ENCODE measurements at places on chromosomes 5 and 9. TPM values are rescaled to one million over a fixed set of nuclear protein-coding genes. Genes with fewer than 3 reads are reported as not detected.

Gene TAF11L5
- total RNA-seq: not detected

Gene LAMC3
- total RNA-seq: 0.66 TPM

DNA sequence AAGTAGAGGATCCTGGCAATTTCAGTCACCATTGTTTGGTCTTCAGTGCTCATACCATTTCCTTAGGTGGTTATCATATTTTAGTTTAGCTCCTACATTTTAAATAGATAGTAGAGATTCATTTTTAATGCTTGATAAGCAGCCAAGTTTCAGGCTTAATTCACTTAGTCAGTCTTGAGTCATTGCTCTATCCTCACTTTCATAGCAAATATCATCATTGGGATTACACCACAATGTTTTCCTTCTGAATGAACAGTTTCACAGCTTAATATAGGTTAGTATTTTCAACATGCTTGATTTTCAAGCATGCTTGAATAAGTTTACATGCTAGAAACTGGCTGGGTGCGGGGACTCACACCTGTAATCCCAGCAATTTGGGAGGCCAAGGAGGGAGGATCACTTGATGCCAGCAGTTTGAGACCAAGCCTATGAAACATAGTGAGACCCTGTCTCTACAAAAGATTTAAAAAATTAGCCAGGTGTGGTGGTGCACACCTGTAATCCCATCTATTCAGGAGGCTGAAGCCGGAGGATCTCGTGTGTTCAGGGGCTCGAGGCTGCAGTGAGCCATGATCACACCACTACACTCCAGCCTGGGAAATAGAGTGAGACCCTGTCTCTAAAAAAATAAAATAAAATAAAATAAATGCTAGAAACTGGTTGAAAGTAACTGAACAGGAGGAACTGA, 339.9 kb downstream of the ADGRV1 start:
- DNase-seq: no peak

Gene PAIP1
- total RNA-seq: 129 TPM

DNA sequence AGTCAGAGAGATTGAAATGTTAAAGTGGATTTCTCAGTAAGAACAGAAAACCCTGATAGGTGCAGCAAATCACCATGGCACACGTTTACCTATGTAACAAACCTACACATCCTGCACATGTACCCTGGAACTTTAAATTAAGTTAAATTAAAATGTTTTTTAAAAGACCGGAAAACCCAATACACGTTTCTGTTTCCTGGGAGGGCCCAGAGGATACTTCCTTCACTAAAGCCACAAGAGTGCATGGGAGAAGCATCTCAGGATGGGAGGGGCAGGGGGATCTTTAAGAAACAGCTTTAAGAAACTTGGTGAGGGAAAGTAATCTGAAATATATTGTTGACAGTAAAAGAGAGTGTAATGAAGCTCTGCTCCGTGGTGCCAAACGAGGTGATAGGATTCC, 164.7 kb upstream of the PTGER4 start:
- no peak for DNase-seq

Gene TXNDC8
- total RNA-seq: not detected

DNA sequence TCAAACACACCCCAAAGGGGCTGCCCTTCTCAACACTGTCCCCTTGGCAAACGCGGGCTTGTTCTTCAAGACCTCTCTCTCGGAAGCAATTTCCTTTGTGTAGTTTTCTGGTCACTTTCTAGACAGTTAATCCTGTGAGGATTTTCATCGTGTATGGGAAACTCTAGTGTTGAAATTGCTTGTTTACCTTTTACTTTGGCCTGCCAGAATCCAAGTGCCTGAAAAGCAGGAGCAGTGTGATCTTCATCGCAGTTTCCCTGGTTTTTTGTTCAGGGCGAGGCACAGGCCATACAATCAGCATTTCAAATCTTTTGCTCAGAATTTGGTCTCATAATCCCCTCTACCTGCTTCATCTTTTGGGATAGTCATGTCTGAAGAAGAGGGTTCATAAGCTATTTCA, 115.7 kb upstream of the C9orf72 start:
- no peak for DNase-seq

GRCh38 chr5:109695005-109695926, 5.5 kb downstream of the MAN2A1 start:
- no peak for DNase-seq

Gene PAPPA
- total RNA-seq: 0.69 TPM

GRCh38 chr9:97697837-97698236, 697 bp upstream of the XPA start:
- DNase-seq: no peak

Gene ANKRD34B
- total RNA-seq: not detected

- DNase-seq: no peak
These were observed 14.8 kb upstream of the MATR3 start for GRCh38 chr5:139278540-139279274.

DNA sequence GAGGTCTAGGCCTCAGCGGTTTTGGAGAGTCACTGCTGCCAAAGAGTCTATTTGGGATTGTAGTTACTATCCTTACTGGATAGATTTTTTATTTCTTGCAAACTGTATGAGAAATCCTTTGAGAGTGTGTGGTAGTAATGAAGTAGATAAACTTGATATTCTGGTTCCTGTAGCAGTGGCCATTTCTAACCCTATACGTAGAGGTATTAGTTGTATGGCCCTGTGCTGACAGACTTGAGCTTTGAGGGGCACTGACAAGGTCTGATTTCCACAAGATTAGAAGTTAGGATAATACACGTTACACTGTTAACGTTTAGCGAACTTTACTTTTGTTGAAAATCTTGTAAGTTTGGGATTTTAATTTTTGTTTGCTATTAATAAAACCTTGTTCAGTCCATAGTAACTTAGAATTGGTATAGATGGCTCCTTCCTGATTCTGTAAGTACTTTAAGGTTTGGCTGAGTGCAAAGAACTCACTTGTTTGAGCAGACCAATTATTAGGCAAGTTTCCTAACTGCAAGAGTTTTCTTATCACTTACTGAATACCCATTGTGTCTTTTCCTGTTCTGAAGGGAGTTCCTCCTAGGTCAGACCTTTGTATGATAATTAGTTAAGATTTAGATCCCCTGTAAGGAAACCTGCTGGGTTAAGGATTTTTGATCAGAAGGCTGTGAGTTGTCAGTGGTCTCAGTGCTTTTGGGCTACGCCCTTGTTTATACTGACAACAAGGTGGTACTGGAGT, 31.4 kb downstream of the GCNT1 start:
- no peak for DNase-seq

DNA sequence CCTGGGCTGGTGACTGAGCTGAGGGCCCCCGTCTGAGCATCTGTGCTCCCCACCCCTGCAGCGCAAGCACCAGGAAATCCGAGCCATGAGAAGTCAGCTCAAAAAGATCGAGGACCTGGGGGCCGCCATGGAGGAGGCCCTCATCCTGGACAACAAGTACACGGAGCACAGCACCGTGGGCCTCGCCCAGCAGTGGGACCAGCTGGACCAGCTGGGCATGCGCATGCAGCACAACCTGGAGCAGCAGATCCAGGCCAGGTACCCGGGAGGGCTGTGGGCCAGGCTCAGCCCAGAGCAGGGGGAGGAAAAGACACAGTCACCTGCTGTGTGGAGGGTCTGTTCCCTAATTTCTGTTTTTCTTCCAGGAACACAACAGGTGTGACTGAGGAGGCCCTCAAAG, 24.6 kb downstream of the DYNC2I2 start:
- no peak for DNase-seq

Gene ZNF483
- total RNA-seq: 5.8 TPM

GRCh38 chr5:163106098-163106497, 331.3 kb upstream of the CCNG1 start:
- DNase-seq: no peak

DNA sequence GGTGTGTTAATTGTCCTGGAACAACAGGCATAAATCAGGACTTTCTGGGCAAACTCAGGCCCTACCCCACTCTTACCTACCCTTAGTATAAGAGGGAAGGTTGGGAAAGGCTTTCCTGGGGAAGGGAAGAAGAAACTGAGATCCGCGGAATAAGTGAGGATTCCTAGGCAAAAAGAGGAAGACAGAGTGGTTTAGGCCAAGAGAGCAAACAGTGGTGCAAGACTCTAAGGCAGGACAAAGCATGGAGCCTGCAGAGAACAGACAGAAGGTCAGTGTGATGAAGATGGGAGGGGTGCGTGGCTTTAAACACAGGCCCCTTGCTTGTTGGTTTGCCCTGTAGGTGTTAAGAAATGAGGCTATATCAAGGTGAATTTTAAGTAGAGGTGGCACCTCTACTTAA, 69.4 kb downstream of the TMC1 start:
- no peak for DNase-seq

Gene CCNI2
- 0.08 TPM for total RNA-seq

Gene NSG2
- total RNA-seq: 0.08 TPM

All from left ventricle myocardium inferior (tissue), 1 donor.